Bronchial smooth muscle cell (primary cell): ENCODE measurements at places on chromosomes 2 and 18. TPM values are rescaled to one million over a fixed set of nuclear protein-coding genes. Genes with fewer than 3 reads are reported as not detected.

The SOWAHC gene
- total RNA-seq: 5.0 and 7.7 TPM in 2 replicates

The CRACDL gene
- not detected in 2 replicates for total RNA-seq

The NLRC4 gene
- not detected in 2 replicates for total RNA-seq

The CDK15 gene
- total RNA-seq: 5.8 and 15.2 TPM in 2 replicates

The ITGB6 gene
- 0.09 TPM in 1 of 2 replicates, not detected in the other for total RNA-seq

The RMDN2 gene
- total RNA-seq: 3.7 and 6.8 TPM in 2 replicates

The TUBA4B gene
- total RNA-seq: under 0.01 TPM in 1 of 2 replicates, not detected in the other
